ENCODE measurements at places on chromosomes 11 and 22.

DNA sequence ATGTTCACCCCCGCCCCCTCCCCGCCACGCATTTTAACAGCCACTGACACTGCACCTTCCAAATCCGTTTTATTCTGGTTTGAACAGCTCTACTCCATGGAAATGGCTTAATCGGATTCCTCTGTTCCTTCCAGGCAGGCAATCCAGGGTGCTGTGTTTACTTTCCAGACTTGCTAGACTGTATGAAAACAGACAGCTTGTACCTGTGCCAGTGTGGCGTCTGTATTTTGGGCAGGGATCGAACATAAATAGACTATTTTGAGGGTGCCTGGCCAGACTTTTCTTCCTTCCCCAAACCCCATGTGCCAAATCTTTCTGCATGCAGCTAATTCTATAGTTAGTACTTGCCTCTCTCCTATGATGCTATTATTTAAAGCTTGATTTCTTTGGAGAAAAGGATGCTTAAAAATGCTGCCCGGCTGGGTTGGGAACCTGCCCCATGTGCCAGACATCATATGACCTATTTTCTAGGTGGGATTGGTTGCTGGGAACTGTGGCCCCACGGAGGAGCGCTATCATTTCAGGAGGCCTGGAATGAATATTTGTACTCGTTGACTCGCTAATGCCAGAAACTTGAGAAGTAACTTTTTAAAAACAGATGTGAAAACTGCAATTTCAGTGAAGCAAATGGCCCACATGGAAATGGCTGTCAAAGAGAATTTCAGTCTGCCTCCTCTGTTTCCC lies 814.8 kb downstream of the BRD1 start:
- DNase-seq = no peak

DNA sequence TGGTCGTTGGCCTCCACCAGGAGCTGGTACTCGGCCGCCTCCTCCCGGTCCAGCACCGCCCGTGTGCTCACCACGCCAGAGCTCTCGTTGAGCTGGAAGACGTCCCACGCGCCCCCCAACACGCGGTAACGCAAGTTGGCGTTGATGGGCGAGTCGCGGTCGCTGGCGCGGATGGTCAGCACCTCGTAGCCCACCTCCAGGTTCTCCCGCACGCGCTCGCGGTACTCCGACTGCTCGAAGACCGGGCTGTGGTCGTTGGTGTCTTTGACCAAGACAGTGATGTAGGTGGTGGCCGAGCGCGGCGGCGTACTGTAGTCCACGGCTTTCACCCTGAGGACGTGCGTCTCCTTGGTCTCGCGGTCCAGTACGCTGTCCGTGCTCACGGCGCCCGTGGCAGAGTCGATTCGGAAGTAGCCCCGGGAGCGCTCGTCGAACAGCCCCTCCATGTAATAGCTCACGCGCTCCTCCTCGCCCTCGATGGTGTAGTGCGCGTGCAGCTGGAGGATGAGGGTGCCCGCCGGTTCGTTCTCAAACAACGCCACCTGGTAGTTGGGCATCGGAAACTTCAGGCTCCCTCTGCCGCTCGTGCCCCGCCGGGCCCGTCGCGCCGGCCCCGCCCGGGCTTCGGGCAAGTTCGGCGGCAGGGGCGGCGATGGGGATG lies 1.4 kb downstream of the CELSR1 start:
- no peak for DNase-seq

DNA sequence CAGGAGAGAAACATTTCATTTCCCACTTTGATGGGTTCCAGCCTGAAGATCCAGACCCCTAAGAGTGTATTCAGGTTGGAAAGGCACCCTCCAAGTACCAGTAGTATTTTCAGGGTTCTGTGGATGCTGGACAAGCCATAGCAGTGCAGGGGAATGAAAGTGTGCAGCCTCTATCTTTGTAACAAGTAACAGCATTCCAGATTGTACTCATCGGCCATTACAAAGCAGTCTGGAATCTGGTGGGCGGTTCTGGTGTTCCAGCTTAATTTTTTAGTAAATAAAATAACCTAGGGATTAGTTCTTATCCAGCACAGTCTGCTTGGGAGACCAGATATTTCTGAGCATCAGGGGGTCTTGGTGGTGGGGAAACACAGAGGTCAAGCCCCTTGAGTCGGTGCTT lies 22.6 kb downstream of the APLNR start:
- DNase-seq = peak; percentile 30

GRCh38 chr11:47348859-47349258 lies 3.6 kb downstream of the MYBPC3 start:
- no peak for DNase-seq

DNA sequence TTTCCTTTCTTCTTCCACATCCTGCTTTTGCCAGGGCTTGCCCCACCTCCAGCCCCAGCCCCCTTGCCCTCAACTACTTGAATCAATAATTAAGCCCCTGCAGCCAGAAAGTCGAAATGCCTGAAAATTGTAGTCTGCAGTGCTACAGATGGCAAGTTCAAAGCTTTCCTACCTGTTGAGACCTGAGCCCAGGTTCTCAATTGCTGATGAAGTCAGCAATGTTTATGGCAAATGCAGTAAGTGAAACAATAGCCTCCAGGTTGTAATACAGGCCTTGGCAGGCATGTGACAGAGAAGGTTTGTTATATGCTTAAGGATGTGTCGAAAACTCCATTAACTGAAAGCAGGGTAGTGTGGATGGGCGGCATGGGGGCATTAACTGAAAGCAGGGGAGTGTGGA lies 181.1 kb upstream of the SESN3 start:
- no peak for DNase-seq

- DNase-seq = no peak
These were observed 6.2 kb upstream of the FTH1 start for GRCh38 chr11:61973476-61974162.

- DNase-seq = no peak
These were observed 42.2 kb downstream of the FLI1 start for GRCh38 chr11:128735935-128736605.

DNA sequence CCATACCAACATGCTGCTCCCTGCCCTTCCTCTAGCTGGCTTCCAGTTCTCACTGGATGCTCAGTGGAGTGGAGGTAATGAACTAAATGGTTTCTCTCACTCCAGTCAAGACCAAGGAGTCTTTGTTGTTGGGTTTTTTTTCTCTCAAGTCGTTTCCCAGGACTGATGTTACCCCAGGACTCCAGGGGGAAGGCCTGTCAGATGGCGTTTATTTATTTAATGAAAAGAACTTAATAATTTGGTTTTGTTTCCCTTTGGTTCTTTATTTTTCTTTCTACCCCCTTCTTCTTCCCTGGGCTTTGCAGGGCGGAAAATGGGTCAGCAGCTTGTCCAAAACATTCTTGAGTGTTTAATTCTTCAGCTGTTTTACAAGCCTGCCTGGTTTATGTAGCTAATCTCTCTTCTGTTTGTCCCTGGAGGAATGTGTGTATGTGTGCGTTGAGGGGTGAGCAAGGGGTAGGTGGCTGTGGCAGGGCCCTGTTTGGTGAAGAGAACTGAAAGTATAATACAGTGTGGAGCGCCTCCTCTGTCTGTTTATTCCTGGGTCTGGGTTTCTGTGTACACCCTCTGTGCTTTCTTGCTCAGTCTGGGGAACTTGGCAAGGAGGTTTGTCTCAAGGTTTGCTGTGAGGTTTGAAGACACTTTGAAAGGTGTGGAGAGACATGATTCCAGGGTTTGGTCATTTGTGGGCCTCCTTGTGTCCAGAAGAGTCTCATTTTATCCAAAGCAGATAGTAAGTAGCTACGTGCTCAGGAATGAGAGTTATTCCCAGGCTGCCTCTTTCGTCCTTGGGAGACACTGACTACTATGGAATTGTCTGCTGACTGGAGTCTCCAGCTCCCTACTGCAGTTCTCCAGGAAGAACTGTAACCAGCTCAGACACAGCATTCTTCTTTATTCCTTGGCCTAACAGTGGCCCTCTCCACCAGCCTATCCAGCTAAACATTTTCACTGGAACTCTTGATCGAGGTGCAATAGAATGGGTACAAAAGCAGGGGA lies 175.5 kb downstream of the ADAMTS15 start:
- no peak for DNase-seq

DNA sequence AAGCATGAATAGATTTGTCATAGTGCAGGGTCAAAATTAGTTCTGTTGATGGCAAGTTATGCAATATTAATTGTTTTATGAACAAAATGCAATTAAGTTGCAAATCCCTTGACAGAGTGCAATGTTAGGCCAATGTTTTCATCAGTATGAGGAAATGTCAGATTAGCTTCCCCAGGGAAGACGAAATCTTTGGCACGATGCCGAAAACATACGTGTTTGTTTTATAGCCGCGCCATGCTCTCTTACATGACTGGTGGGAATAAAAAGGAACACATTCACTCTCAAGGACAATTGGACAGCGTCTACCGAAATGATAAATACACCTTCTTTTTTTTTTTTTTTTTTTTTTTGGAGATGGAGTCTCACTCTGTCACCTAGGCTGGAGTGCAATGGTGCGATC lies 27.0 kb downstream of the MFNG start:
- no peak for DNase-seq

DNA sequence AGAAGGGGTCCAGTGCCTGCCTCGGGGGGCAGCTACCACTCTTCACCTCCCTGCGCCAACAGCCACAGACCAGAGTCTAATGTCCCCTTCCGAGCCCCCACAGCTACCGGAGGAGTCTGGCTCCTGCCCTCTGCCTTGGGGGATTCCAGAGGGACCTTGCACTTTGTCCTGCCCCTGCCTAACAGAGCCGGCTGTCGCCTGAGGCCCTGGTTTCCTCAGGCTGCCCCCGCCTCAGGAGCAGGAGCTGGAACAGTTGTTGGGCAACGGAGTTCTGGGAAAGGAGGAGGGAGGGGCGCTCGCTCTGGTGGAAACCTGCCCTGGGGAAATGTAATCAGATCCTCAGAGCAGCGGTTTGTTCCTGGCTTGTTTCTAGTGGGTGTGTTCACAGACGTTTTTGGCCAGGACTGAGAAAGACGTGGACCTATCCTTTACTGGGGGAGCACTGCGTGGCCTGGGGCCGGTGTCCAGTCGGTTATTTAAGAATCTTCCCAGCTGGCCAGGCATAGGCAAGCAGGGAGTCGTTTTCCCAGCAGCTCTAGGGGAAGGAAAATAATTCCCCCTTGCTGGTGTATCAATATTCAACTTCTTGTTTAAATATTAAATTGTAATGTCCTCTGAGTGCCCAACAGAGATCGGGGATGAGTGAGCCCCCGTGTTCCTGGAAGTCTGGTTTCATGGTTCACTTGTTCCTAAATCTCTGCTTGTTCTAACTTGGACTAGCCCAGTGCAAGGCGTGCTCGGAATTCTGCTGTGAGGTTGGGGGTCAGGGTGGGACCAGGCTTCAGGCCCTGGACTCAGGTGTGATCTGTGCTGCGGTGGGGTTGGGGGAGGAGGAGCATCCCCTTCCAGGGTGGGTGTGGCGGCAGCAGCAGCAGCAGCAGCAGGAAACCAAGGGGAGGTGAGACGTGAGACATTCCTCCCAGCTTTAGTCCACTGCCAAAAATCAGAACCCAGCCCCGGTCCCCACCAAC lies 32.1 kb downstream of the A4GALT start:
- DNase-seq = peak; percentile 85

GRCh38 chr22:36497910-36498665 lies 8.8 kb downstream of the FOXRED2 start:
- DNase-seq = no peak

DNA sequence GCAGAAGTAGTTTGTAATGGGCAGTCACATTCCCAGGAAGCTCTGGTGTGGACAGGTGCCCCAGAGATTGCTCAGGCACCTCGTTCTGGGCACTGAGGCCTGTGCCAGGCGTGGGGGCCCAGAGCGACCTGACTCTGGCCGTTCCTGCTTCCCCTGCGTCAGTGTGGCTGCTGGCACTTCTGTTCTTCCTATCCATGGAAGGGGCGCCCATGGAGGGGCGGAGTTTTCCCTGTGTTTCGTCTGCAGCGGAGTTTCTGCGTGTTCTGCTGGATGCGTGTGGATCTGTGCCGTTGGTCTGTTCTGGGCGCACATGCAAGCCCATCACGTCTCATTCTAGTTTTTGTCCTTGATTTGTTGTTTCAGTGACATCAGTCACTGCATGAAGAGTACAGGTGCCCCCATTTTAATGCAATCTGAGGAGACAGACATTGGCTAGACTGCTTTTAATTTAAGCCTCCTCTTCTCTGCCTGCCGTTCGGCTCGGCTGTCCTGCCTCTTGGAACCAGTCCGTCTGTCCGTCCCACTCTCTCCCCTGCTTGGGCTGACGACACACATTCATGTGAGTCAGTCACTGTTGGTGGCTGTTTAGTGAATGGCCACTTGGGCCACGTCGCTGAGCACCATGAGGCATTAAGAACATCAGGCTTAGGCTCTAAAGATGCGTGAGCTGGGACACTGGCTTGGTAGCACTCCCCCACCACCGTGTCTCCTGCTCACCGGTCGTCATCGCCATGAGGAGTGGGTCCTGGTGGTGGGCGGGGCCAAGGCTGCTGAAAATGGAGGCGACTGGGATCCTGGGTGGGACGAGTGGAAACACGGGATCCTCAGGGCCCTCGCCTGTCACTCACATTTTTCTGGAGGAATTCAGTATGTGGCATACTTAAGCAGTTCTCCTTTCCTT lies 255.8 kb downstream of the TBC1D22A start:
- no peak for DNase-seq

DNA sequence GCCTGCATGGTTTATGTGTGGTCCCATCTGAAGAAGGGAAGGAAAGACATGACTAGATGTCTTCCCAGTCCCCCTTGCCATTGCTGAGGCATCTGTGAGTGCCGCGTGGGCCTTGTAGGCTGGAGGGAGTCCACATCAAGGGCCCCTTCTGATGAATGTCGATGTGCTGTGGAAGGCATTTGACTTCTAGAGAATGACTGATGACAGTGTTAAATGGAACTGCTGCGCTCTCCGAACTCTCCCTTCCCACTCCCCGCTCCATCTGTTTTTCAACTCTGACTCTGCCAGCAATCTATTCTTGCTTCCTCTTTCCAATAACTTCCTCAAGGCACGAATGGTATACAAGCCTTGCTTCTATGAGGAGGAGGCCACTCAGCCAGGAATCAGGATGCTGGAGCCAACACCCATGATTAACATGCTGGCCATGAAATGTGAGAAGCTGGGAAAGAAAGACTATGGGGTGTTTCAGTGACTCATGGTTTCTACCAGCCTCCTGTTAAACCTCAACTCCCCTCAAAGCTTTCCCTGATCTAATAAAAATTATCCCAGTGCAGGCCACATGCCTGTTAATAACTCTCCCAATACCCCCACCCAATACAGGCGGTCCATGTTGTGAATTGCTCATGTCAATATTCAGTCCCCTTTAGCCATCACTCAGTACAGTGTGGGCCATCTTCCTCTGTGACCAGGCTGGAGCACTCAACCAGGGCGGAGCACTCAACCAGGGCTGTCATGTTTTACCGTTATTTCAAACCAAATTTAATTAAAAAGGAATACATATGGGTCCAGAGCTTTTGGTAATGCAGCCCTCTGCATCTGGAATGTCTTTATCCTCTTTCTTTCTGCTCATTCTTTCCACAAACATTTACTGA lies 46.4 kb upstream of the TBCEL start:
- DNase-seq = no peak

DNA sequence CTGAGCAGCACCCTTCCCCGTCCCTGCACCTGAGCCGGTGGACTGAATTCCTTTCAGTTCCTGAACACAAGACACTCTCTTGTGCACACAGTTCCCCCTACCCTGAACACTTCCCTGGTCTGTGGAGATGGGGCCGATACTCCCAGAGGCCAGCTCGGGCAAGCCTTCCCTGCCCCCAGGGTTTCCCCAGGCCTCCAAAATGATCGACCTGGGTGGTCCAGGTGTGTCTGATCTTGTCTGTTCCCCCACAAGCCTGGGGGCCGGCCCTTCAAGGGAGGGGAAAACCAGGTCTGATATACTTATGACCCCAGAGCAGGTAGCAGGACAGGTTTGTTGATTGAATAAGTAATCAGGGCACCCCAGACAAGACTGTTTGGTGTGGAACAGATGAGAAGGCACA lies 40.7 kb upstream of the KLHL35 start:
- DNase-seq = no peak

GRCh38 chr22:36079041-36079440 lies 50.4 kb upstream of the RBFOX2 start:
- DNase-seq = no peak

Measured in epithelial cell of proximal tubule (primary cell).